ENCODE measurements at places on chromosomes 5 and 9.
A peak's percentile ranks its signal among the peaks of the same experiment; 100 is the strongest.

GRCh38 chr5:54651482-54652076 lies 134.0 kb downstream of the SNX18 start:
- no peak for DNase-seq

GRCh38 chr5:120080781-120081180 lies 383.3 kb upstream of the PRR16 start:
- DNase-seq: no peak

DNA sequence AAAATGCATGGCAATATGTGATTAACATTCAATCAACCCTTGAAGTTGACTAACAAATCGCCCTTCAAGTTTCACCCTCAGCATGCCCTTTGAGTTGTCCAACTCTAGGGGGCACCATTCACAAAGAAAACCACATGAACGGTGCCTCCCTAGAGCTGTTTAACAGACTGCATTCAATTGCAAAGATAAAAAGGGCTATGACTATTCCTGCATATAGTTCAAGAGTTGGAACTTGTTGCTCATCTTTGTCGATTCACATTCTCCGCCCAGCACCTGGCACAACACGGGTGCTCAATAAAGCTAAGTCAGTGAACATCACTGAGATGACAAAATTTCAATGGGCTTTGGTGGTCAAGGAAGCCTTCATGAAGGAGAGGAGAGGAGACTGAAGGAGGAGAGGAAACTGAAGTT lies 69.6 kb upstream of the SLC30A5 start:
- DNase-seq: peak; percentile 52

GRCh38 chr5:134007581-134008265 lies 2.9 kb upstream of the VDAC1 start:
- DNase-seq: no peak

DNA sequence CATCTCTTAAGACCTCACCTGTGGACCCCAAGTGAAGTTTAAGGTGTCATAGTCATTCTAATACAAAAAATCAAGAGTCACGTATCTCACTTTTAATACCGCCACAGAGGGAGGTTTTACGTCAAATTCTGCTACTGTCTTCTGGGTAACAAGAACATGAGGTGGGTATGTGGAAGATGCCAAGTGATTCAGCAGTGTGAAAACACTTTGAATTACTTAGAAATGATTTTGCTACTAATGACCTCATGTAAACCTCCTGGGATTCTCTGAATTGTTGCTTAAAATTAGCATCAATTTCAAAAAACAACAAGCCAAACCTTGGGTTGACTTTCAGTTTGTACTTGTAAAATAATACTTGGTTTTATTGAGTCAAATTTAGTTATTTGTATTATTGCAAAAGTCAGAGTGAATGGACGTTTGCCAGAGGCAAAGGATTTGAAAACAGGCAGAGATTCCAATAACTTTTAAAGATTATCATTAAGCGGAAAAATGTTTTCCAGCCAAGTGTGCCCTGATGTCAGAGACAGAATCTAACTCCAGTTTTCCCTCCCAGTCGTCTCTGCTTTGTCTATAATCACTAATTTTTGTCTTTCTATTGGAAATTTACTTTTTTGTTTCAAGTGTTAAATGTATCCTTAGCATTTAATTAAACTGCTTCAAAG lies 8.8 kb downstream of the DMRT2 start:
- no peak for DNase-seq

GRCh38 chr9:68739621-68740174 lies 34.7 kb downstream of the PIP5K1B start:
- DNase-seq: no peak
